Urinary bladder (tissue), 4 donors: ENCODE measurements at places on chromosomes 3 and 15. TPM values are rescaled to one million over a fixed set of nuclear protein-coding genes. Genes with fewer than 3 reads are reported as not detected.

Gene HESX1
- 2.3 TPM for total RNA-seq

Gene SERINC4
- total RNA-seq, result not detected

Gene TM4SF4
- total RNA-seq, result not detected

Gene THRB
- total RNA-seq, result 14.8 TPM

Gene PRR20G
- total RNA-seq, result not detected

Gene SATB1
- total RNA-seq, result 74.2 TPM

Gene EEF1AKMT4
- 1.7 TPM for total RNA-seq

Gene SCN10A
- not detected for total RNA-seq

Gene ERICH6
- total RNA-seq, result 0.21 TPM

Gene LMOD3
- total RNA-seq, result 3.0 TPM

Gene ITIH4
- 3.3 TPM for total RNA-seq

DNA sequence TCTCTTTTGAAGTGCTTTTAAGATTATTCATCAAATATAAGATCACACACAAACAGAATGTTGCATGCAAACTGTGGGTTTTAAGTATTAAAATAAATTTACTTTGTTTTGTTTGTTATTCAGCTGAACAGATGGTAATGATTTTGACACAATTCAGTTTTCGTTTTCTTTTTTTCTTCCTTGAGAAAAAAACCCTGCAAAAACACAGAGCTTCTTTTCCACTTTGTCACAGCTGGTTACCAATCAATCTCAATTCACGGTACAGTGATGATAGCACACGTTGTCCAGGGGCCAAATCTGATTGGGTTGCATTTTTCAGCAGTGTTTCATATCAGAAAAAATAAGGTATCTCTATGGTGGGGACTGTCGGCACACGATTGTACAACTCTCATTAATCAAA, 473.6 kb downstream of the ROBO2 start:
- no peak for DNase-seq

DNA sequence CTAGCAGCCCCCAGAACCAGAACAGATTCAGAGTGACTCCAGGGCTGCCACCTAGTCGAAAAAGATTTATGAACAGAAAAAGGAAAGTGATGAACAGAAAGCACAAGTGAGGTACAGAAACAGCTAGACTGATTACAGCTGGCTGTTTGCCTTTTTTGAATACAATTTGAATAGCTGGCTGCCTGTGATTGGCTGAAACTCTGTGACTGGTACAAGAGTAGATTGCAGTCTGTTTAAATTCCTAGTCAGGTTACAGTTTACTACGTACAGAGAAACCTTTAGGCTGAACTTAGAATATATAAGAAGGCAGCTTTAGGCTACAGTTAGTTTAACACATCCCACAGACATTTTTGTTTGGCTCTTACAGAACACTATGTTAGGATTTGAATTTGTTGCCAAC, 10.0 kb downstream of the CCDC13 start:
- DNase-seq, result no peak

- no peak for DNase-seq
Observed at GRCh38 chr3:110526777-110527727, 544.6 kb upstream of the NECTIN3 start.

GRCh38 chr3:31014317-31015040, 120.0 kb upstream of the GADL1 start:
- DNase-seq, result no peak

GRCh38 chr3:143249014-143249413, 129.4 kb downstream of the CHST2 start:
- DNase-seq, result no peak

GRCh38 chr15:58475573-58476524, 44.1 kb downstream of the LIPC start:
- DNase-seq, result no peak

- no peak for DNase-seq
Observed at GRCh38 chr15:70704731-70705130, 58.6 kb downstream of the UACA start.

DNA sequence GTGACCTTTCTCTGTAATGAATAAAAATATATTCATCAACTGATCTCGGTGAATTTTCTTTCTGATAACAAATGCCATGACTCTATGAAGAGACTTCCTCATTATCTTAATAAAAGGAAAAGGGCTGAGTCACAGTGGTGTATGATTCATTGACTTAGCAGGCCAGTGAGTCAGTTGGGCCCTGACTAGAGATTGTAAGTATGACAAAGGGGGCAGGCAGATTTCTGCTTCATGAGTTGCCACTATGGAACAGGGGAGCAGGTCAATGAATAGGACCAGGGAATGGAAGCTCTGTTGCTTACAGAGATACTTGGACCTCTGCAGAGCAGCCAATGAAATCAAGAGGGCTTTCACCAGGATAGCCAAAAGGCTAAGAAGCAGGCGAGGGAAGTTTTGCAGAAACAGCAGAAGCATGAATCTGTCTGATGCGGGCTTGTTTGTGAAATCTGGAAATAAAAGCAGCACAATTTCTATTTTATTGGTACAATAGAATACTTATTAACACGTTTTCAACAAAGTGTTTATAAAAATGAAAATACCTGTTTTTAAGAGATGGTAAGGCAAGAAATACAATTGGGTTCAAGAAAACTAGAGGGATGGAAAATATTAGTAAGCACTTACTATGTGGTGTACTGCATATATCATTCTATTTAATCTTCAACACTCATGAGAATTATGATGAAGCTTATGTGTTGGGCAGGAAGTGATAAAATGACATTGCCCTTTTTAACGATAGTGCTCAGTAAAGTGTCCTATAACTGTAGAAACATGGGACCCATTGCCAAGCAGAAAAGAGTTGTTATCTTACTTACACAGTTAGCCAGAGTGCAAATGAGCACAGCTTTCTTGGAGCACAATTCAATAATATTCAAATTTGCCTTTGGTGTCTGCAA, 169.8 kb upstream of the MYRIP start:
- no peak for DNase-seq

GRCh38 chr3:111810909-111811308, 48.2 kb upstream of the PHLDB2 start:
- no peak for DNase-seq
